ENCODE measurements at places on chromosomes 4 and X.

GRCh38 chr4:88618782-88619485 is 26.7 kb downstream of the HERC3 start:
- no peak for DNase-seq

DNA sequence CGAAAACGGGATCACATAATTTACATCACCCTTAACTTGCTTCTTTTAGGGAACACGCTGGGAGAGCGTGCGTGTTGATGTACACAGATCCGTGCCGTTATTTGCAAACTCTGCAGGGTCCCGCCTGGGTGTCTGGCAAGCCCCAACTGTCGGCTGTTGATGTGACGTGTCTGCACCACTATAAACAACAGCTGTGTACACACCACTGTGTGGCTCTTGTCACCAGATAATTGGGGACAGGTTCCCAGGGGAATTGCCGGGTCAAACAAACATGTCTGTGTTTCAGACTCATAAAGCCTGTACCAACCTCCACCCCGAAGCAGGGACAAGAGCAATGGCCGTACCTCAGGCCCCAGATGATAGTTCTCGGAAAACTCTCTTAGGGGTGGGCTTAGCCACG is 105.0 kb upstream of the AFAP1 start:
- DNase-seq: no peak

GRCh38 chr4:20299515-20299914 is 47.8 kb downstream of the SLIT2 start:
- DNase-seq: no peak

DNA sequence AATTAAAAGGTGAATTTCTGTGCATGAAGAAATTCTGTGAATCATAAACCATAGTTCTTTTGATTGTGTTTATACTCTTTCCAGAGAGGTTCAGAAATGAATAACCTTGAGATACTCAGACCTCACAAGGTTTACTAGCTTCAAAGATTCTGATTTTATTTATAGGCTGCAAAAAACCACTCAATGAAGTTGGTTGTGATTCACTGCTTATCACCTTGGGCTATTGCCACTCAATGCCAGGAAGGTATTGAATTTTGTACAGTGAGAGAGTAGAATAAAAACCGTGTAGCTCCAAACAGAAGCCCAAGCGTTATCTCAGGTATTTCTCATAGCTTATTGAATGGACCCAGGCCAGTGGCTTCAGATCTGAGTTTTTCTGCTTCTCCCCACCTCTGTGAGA is 118.7 kb downstream of the FHIP1A start:
- DNase-seq: no peak

DNA sequence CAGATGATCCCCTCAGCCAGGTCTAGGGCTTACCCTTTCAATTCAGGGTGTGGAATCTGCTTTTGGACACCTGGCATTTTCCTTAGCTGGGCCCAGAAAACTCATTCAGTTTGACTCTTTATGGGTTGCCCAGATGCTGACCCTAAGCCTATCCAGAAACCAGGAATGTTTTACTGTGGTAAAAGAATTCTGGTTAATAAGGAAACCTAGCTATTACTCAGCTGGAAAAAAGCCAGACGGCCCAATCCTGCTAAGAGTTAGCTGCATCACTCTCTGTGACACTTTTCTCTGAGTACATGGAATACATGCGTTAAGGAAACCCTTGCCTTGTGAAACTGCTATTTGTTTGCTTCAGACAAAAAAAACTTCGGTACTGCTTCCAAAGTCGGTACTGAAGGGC is 28.0 kb downstream of the ING2 start:
- DNase-seq: no peak

DNA sequence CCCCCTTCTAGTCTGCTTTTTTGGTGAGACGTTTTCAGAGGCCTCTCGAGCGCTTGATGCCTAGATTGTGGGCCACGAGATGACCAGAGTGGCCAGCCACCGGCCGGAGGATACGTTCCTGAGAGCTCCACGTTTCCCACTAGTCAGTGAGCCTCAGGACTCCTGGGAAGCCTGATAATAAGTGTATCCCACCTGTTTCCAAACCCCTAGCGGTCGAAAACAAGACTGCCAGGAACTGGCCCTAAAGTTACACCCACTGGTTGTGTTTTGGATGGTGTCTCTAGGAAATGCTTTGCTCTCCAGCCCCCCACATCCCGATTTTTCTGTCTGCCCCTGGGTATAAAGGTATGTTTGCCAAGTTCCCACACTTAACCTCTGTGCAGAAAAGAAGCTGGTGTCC is 4.6 kb upstream of the RS1 start:
- no peak for DNase-seq

- DNase-seq: no peak
These were observed 74.8 kb upstream of the POF1B start for GRCh38 chrX:85454295-85454694.

GRCh38 chr4:128570387-128570975 is 239.0 kb upstream of the JADE1 start:
- no peak for DNase-seq

GRCh38 chr4:104631000-104631399 is 136.3 kb upstream of the CXXC4 start:
- no peak for DNase-seq

DNA sequence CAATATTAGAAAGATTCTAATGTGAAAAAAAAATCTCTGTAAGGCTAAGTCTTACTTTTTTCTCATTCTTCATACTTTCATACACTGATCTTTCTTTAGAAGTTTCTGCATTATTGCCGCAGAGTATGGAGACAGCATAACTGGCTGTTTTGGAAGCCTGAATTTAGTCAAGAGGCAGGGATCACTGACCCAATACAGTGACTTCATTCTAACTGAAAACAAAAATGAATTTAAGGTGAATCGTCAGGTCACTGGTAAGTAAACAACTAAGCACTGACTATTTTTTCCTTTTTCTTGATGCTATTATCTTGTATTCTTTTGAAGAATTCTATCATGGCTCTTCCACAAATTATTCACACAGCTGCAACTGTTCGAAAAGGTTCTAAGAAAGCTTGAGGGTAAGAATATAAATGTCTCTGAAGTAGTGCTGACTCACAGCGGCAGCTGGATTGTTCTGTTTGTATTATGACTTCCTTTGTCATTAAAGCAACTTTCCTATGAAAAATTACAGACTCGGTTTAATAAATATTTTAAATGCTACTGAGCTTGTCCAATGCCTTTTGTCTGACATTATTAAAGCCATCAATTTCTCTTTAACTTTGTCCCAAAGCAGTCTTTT is 609.3 kb downstream of the FSTL5 start:
- DNase-seq: no peak

- no peak for DNase-seq
These were observed 182.2 kb upstream of the STK26 start for GRCh38 chrX:131840799-131841495.

GRCh38 chr4:14767142-14767541 is 235.1 kb upstream of the CPEB2 start:
- no peak for DNase-seq

- DNase-seq: no peak
These were observed 87.0 kb downstream of the GABRB1 start for GRCh38 chr4:47118192-47118929.

GRCh38 chrX:136097871-136098805 is 49.2 kb upstream of the FHL1 start:
- no peak for DNase-seq

DNA sequence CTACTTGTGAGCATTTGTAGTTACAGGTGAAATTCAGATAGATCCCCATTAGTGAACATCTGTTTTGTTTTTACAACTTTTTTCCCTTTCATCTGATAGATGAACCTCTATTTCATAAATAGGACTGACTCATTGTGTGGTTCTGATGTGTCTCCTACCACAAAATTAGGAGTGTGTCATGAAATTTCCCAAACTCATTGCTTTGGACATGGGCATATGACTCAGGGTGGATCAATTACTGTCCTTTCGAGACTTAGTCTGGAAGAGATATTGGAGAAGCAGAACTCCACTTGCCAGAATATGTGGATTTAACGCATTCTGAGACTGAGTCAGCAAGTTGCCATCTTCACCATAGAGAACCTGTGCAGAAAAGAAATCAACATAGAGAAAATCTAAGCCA is 53.5 kb upstream of the PCDH10 start:
- DNase-seq: no peak

GRCh38 chr4:2501034-2501594 is 32.2 kb downstream of the RNF4 start:
- no peak for DNase-seq
